Fibroblast of pulmonary artery (primary cell): ENCODE measurements at places on chromosomes 16 and 17.

GRCh38 chr17:81033535-81034167 is 1.3 kb upstream of the BAIAP2 start:
- DNase-seq = no peak

DNA sequence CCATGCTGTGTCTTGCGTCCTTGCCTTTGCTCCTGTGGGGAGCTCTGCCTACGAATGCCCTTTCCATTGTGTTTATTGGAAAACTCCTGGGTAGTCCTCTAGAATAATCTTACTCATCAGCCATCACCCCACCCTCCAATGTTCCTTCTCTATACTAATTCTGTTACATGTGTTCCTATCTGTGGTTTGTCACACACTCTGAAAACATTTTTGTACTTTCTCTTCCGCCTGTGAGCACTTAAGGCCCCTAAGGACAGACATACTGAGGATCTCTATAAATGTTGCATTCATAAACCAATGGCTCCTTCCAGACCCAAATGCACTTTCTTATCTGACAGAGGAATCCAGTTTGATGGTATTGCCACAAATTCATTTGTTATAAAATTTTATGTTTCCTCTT is 53.9 kb upstream of the MON1B start:
- DNase-seq = no peak

DNA sequence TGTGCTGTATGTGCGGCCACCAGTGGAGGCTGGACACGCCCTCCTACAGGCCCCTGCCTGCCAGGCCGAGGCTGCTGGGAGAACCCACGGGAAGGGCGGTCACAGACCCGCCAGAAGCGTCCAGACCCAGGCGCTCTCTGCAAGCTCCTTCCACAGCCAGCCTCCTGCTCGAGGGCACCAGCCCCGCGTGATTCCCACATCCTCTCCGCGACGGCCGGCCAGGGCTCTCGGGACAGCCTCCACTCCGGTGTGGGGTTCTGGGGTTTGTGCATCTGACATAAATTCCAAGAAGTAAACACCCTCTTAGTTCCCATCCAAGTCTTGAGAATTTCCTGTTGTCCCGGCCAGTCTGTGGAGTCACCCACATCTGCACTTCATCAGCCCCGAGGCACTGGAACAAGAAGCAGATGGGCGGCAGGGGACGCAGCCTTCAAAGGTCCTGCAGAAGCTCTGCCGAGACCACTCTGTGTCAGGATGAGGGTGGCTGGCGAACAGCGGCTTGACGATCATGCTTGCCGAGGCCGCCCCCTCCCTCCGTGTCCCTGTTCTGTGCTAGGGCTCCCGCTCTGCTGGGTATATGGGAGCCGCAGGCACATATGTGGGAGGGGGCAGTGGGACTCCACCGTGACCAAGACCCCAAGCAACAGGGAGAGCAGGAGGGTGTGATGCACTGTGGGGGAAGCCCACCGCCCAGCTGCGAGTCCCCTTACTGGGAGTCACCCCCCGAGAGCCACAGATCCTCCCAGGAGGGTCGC is 2.4 kb upstream of the TMEM204 start:
- peak; percentile 75 for DNase-seq

GRCh38 chr17:57125406-57125805 is 40.4 kb downstream of the AKAP1 start:
- no peak for DNase-seq

- DNase-seq = no peak
Observed at GRCh38 chr17:66507982-66508760, 205.8 kb downstream of the PRKCA start.

DNA sequence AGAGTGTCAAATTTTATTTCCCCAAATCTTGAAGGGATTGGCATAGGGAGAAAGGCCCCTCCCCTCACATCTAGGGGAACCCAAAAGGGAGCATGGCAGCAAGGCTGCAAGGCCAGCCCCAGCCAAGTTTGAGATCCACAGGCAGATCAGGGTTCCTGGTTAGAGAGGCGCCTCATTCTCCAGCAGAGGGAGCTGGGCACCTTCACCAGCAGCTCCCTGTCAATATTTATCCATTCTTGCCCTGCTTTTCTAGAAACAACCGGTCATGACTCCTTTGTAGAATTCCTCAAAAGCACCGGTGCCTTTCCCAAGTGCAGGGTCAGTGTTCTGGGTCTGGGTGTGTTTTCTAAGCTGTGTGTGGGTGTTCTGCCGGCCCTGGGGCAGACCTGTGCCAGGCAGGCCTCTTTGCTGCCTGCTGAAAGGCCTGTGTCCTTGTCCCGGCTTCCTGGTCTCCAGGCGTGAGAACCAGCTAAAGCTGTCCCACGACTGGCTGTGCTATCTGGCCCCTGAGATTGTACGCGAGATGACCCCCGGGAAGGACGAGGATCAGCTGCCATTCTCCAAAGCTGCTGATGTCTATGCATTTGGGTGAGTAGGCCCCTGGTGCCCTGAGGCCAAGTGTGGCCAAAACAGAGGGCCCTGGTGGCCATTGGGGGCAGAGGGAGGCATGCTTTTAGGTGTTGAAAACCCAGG is 21.2 kb upstream of the LGALS9 start:
- peak; percentile 51 for DNase-seq

- DNase-seq = no peak
Observed at GRCh38 chr17:41967141-41967920, 736 bp downstream of the CNP start.

- DNase-seq = no peak
Observed at GRCh38 chr17:36707904-36708303, 106.5 kb downstream of the MRM1 start.

- peak; percentile 17 for DNase-seq
Observed at GRCh38 chr17:65515959-65516948, 45.2 kb downstream of the AXIN2 start.

DNA sequence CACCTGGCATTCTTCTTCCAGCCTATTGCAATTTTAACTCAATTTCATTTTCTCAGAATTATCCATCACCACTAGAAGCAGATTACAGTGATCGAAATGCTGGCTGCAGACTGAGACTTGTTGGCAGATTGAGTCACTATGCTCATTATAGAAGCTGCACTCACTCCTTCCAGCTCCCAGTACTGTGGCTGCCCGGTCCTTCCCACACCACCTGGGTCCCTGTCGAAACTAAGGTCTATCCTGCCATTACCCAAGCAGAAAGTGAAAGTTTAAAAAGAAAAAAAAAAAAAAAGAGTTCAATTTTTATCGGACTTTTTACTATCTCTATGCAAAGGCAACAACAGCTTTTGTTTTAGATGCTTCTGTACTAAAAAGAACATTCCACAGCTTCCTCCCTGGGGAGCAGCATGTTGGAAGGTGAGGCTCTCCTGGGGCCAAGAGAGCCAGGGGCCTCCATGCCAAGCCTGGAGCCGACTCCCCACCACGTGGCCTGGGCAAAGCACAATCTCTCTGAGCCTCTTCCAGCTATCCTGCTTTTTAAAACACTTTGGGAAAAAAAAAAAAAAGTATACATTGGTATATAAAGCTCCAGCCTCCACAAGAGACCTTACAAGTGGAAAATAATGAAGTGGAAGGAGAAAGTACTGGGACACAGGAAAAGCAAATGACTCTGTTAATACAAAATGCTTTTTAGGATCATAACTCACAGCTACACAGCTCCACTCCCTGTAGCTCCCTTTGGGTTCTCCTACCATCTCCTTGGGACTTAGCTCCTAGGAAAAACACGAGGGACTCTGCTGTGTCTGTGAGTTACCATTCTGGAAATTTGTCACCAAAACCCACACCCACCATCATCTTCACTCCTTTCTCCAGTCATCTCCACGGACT is 77.8 kb downstream of the USP31 start:
- peak; percentile 41 for DNase-seq

DNA sequence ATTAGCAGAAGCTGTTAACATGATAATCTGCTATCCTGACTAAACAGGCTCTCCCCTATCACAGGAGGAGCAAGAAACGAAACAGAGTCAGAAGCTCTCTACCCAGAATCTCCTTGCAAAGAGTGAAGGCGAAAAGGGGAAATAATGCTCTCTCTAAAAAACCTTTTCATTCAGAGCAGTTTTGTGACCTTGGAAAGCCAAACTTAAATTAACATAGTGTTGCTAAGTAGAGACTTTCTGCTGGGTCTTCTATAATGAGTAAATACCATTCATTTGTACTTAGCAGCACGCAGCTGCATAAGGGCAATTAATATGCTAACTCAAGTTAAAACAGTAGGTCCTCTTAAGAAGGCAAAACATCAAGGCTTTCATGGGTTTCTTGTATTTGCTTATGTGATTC is 101.7 kb upstream of the GPR139 start:
- DNase-seq = no peak

DNA sequence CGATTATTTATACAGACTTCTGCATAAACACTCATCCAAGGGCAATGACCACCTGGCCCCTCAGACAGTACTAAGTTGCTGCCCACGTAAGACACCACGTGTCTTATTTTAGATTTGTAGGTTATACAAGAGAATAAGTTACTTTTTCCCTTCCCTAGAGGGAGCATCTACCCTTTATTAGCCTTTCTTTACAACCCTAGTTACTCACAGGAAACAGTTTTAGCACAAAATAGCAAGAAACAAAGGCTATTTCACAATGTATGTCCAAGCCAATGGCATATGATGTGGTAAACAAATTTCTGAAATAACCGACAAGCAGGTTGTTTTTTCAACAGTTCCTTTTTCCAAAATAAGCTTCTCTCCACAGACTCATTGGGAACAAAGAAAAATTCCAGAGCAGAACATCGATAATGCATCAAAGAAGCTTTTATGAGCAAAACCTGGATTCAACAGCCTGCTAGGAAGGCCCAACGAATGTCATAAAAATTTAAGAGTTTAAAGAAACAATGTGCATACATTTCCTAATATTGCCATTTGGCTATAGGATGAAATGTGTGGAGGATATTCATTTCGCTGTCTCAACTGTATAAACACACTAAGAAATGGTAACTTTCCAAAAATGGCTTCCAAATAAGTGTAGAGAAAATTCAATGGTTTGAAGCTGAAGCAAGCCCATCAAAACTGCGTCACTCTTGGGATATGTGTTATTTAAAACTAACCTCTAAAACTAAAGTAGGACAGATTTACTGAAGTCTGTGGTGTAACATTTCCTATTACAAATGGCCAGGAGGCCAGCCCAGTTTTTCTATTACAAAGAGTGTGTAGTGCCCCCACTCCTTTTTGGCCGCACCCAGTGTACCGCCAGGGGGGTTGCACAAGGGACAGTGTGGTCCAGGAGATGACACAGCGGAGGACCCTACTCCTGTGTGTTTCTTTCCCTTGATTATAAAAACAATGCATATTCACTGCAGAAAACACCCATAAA is 50.4 kb upstream of the ERN1 start:
- peak; percentile 90 for DNase-seq

- no peak for DNase-seq
Observed at GRCh38 chr17:33642002-33642401, 348.9 kb upstream of the ASIC2 start.

GRCh38 chr16:4058386-4058785 is 57.9 kb downstream of the ADCY9 start:
- no peak for DNase-seq

DNA sequence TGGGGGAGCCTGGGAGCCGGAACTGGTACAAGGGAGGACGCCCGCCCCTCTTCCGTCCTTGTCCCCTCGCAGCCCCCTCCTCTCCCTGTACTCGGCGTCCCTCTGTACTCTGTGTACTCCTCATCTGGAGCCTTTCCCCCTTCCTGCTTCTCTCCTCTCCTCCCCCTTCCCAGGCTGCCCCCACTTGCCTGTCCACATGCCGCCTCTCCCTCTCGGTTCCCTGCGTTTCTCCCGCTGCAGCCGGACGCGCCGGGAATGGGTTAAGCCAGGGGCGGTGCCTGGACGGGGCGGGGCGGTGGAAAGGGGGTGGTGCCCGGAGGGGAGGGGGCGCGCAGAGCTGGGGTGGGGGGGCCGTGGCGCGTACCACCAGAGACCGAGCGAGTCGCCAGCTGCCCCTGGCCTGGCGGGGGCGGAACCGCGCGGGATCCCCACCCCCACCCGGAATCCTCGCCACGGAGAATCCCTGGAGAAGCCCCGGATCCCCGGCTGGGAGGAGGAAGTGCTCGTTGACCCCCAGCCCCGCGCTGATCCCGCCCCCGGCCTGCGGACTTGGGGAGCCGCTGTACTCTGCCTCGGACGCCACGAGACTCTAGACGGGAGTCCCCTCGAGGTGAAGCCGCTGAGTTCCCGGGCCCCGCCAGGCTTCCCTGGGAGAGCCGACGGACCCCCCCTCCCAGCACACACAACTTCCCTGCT is 22.6 kb downstream of the GJD3 start:
- peak; percentile 71 for DNase-seq

GRCh38 chr17:42508426-42509165 is 27.4 kb upstream of the NAGLU start:
- DNase-seq = no peak

DNA sequence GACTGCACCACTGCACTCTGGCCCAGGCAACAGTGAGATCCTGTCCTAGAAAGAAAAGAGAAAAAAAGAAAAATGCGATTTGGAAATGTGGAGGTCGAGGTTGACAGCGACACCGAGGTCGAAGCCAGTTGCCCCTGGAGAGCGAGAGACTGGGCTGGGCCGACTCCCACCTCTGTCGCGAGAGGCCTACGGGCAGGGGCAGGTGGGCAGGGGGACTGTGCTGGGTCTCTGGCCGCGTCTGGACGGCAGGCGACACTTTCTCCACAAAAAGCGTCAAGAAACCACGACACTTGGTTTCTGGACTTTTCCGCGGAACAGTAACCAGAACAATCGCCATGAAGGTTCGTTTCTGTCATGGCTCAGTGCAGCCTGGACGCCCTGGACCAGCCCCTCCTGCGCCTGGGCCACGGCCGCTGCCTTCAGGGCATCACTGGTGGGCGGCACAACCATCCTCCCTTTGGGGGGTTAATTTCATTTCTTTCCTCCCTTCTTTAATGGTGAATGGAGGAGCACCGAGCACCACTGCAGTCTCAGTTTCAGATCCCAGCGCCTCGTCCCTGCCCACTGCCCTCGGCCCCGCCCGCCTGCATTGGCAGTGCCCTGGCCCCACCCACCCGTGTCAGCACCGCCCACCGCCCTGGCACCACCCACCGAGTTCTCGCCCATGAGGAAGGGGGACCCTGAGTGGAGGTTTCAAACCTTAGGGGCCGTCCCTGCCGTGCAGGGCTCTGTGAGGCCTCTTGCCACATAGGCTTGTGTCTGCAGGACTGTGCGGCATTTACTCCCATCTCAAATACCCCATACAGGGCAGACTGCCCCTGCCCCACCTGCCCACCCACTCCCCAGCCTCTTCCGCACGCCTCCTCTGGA is 18.5 kb upstream of the CDH15 start:
- no peak for DNase-seq

DNA sequence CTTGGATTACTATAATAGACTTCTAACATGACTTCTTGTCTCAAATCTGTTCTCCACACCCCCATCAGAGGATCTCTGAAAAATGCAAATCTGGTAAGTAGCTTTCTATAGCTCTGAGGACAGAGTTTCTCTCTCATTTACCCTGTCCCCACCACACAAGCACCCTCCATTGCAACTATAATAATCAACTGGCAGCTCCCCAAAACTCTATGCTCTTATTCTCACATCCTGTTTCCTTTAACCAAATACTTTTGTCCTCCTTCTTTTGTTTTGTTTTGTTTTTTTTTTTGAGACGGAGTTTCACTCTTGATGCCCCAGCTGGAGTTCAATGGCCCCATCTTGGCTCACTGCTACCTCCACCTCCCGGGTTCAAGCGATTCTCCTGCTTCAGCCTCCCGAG is 73.4 kb downstream of the HELZ start:
- DNase-seq = no peak
